ENCODE measurements at places on chromosomes 6 and 20. TPM values are rescaled to one million over a fixed set of nuclear protein-coding genes. Genes with fewer than 3 reads are reported as not detected.

Gene LY86
- not detected for total RNA-seq

Gene MYBL2
- 9.4 TPM for total RNA-seq

Gene IMPG1
- not detected for total RNA-seq

Gene DAAM2
- 35.7 TPM for total RNA-seq

Gene CLVS2
- total RNA-seq, result not detected

Gene KIF25
- total RNA-seq, result not detected

Gene SAMD10
- total RNA-seq, result 12.9 TPM

Gene ZNF337
- total RNA-seq, result 21.0 TPM

GRCh38 chr6:155108070-155108820 lies 113.1 kb downstream of the TIAM2 start:
- no peak overlapping the region for H3K4me3 ChIP-seq
- DNase-seq, result no peak
- H3K4me1 ChIP-seq, result no peaks in the 10 kb centered on the region
- no peaks in the 10 kb centered on the region for H3K36me3 ChIP-seq
- H3K27me3 ChIP-seq, result no peaks in the 10 kb centered on the region
- H3K27ac ChIP-seq, result no peak overlapping the region

DNA sequence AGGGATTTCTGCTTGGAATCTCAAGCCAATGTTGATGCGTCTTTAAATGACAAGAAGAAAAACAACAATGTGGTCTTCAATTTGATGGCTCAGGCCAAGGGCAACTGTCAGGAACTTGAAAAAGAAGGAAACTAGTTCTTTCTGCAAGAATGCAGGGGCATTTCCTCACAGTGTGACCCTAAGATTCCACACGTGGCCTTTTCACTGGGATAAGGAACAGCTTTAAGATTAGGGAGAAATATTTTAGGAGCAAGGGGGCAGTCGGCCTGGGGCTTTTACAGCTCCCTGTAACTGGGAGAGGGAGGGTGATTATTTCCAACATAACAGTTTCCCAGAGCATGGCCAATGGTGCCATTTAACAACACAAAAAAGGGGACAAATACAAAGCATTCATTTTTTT lies 39.4 kb upstream of the MRPS10 start:
- DNase-seq, result no peak
- H3K36me3 ChIP-seq, result peaks cover 60% of the 10 kb centered on the region
- H3K4me3 ChIP-seq, result no peak overlapping the region
- H3K4me1 ChIP-seq, result peaks cover 12% of the 10 kb centered on the region

GRCh38 chr6:151379933-151380847 lies 11.2 kb downstream of the ZBTB2 start:
- H3K27ac ChIP-seq, result peak overlapping the region; percentile 65
- no peaks in the 10 kb centered on the region for H3K36me3 ChIP-seq
- no peak overlapping the region for H3K4me3 ChIP-seq

- H3K27ac ChIP-seq, result no peak overlapping the region
- no peaks in the 10 kb centered on the region for H3K27me3 ChIP-seq
- no peaks in the 10 kb centered on the region for H3K36me3 ChIP-seq
- no peak overlapping the region for H3K4me3 ChIP-seq
- no peaks in the 10 kb centered on the region for H3K4me1 ChIP-seq
These were observed 204.6 kb downstream of the NKAIN2 start for GRCh38 chr6:124008000-124008987.

- H3K4me3 ChIP-seq, result no peak overlapping the region
- H3K27ac ChIP-seq, result no peak overlapping the region
- DNase-seq, result no peak
These were observed 24.9 kb downstream of the KPNA5 start for GRCh38 chr6:116705917-116706316.

GRCh38 chr6:166587631-166588413 lies 1.3 kb upstream of the RAMACL start:
- H3K36me3 ChIP-seq, result no peaks in the 10 kb centered on the region
- H3K4me3 ChIP-seq, result no peak overlapping the region
- no peak for DNase-seq
- peaks cover 42% of the 10 kb centered on the region for H3K4me1 ChIP-seq
- no peaks in the 10 kb centered on the region for H3K27me3 ChIP-seq
- no peak overlapping the region for H3K27ac ChIP-seq

DNA sequence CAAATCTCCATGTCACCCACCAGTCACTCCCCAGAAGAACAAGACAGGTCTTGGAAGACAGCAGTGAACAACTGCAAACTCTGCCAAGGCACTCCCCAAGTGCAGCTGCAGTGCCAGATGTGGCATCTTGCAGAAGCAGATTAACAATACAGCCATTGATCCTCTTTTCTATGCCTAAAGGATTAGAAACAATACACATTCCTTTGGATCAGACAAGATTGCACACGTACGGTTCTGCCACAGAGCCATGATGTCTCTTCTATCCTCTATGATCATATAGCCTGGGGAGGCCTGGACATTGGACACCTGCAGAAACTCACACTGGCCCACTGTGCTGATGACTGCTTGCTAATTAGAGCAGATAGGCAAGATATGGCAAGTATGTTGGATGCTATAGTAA lies 155.9 kb downstream of the MYLK4 start:
- H3K36me3 ChIP-seq, result no peaks in the 10 kb centered on the region
- DNase-seq, result no peak
- peaks cover 4% of the 10 kb centered on the region for H3K4me1 ChIP-seq

GRCh38 chr6:14716499-14717146 lies 529.2 kb upstream of the JARID2 start:
- H3K4me3 ChIP-seq, result no peak overlapping the region
- H3K36me3 ChIP-seq, result no peaks in the 10 kb centered on the region
- H3K4me1 ChIP-seq, result peaks cover 5% of the 10 kb centered on the region
- no peak overlapping the region for H3K27ac ChIP-seq
- DNase-seq, result no peak

- H3K4me3 ChIP-seq, result no peak overlapping the region
- H3K4me1 ChIP-seq, result no peaks in the 10 kb centered on the region
- H3K27me3 ChIP-seq, result no peaks in the 10 kb centered on the region
- no peaks in the 10 kb centered on the region for H3K36me3 ChIP-seq
- H3K27ac ChIP-seq, result no peak overlapping the region
- DNase-seq, result no peak
These were observed 257.8 kb downstream of the RNGTT start for GRCh38 chr6:88705601-88706000.

DNA sequence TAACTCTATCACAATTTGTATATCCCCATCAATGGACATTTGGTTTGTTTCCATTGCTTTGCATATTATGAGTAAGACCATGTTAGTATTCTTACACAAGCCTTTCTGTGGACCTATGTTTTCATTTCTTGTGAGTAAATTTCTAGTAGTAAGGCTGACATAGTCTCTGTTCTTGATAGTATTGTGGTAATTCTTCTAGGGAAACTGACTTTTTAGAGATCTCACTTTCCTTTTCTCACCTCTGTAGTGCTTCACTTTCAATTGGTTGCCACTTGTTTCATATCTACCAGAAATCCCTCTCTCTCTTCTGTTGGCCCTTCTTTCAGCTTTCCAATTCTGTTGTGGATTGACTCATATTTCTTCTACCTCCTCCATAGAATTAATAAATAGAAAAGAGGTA lies 8.5 kb downstream of the ISM1 start:
- no peak overlapping the region for H3K27ac ChIP-seq
- H3K4me3 ChIP-seq, result no peak overlapping the region
- no peaks in the 10 kb centered on the region for H3K4me1 ChIP-seq

- no peaks in the 10 kb centered on the region for H3K27me3 ChIP-seq
- DNase-seq, result peak; percentile 62
- no peak overlapping the region for H3K27ac ChIP-seq
- H3K36me3 ChIP-seq, result no peaks in the 10 kb centered on the region
- peaks cover 11% of the 10 kb centered on the region for H3K4me1 ChIP-seq
These were observed 287.6 kb downstream of the PHF3 start for GRCh38 chr6:63923139-63923739.

DNA sequence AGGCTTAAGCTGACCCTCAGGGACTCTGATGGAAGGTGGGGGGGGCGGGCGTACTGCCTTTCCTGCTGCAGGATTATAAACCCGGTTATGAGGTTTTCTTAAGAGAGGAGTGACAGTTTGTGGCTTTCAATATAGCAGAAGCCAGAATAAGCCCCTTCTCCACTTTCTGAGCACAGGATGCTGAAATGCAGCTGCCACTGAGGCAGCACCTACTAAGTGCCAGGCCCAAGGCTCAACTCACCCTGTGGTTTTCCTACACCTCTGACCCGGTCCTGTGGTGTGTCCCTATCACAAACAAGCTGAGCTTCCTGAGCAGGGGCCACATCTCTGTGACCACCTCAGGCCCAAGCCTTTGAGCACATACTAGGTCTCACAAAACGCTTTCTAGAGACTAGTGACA lies 59.6 kb upstream of the NFATC2 start:
- H3K27ac ChIP-seq, result no peak overlapping the region
- no peak for DNase-seq
- H3K36me3 ChIP-seq, result peaks cover 92% of the 10 kb centered on the region
- H3K4me3 ChIP-seq, result no peak overlapping the region
- H3K4me1 ChIP-seq, result no peaks in the 10 kb centered on the region

- no peak overlapping the region for H3K4me3 ChIP-seq
- no peaks in the 10 kb centered on the region for H3K4me1 ChIP-seq
- H3K36me3 ChIP-seq, result no peaks in the 10 kb centered on the region
- H3K27ac ChIP-seq, result no peak overlapping the region
These were observed 86.7 kb upstream of the SYNDIG1 start for GRCh38 chr20:24382743-24383142.

- no peaks in the 10 kb centered on the region for H3K4me1 ChIP-seq
- DNase-seq, result peak; percentile 41
- H3K36me3 ChIP-seq, result no peaks in the 10 kb centered on the region
- no peaks in the 10 kb centered on the region for H3K27me3 ChIP-seq
- H3K4me3 ChIP-seq, result no peak overlapping the region
These were observed 8.0 kb upstream of the TSHZ2 start for GRCh38 chr20:52964131-52964530.

DNA sequence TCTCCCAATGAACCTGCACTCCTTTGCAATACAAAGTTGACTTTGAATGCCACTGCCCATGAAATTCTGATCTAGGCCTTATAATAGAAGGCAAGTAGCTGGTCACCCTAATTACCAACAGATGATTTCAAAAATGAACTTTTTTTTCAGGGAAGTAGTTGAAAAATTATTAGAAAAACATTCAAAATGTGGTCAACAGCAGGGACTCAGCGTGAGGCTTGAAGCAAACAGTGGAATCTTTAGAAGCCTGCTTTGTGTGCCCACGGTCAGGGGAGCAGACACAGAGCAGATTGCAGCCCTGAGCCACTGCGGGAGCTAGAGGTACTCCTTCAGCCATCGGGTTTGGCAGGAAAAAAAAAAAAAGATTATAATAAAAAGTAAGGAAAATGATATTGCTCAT lies 87.1 kb upstream of the HEY2 start:
- DNase-seq, result no peak
- H3K27me3 ChIP-seq, result no peaks in the 10 kb centered on the region
- H3K4me3 ChIP-seq, result no peak overlapping the region

DNA sequence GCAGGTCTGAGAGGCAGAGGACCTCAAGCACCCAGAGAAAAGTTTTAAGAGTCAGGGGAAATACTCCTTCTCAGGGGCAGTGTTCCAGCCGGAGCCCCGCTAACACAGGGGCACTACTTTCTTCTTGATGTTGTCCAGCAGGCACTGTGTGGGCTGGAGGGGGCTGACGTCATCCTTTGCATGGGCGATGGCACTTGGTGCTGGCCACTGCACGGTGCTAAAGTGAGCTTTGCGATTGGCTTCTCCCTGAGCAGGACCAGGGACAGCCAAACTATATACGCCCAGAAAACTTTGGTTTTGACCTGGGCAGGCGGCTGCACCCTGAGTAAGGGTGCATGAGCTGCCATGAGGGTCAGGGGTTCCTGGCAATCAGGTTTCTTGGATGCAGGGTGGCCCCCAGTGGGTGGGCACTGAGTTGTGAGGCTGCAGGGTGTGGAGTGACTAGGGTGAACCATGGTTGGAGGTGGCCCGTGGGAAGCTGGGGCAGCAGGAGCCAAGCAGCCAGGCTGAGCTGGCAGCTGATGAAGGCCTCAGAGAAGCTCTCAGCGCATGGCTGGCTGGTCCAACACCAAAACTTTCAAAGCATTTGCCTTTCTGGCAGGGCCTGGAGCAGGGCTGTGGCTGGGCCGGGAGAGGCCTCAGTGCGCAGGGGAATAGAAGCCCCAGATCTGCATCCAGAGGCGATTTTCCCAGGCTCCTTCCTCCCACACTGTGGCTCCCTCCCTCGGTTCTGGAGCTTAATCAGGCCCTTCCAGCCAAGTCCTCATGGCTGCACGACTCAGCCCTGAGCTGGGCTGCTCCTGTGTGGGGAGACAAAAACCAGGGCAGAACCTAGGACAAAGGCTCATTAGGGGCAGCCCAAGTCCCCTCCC lies 18.3 kb downstream of the MRPS18A start:
- H3K4me3 ChIP-seq, result no peak overlapping the region
- H3K27me3 ChIP-seq, result no peaks in the 10 kb centered on the region
- peak; percentile 78 for DNase-seq
- H3K4me1 ChIP-seq, result peaks cover 62% of the 10 kb centered on the region
- H3K27ac ChIP-seq, result peak overlapping the region; percentile 40

DNA sequence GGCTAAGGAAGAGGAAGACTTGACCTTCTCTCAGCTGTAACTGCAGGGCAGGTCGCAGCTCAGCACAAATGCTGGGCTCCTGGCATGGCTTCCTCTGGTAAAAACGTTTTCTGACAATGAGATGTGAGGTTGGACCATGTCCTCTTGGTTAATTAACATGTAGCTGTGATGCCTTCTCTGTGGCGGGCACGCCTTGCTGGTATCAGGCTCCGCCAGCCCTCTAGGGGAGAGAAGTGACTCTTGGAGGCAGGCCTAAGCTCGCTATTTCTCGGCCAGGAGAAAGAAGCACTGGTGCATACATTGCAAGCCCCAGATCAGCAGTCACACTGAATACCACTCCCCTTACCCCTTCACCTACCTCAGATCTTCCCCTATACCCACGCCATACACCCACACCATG lies 65.0 kb downstream of the QRSL1 start:
- no peaks in the 10 kb centered on the region for H3K36me3 ChIP-seq
- H3K4me1 ChIP-seq, result peaks cover 27% of the 10 kb centered on the region
- H3K27me3 ChIP-seq, result no peaks in the 10 kb centered on the region
- DNase-seq, result peak; percentile 65
- H3K27ac ChIP-seq, result peak overlapping the region; percentile 84
- no peak overlapping the region for H3K4me3 ChIP-seq

DNA sequence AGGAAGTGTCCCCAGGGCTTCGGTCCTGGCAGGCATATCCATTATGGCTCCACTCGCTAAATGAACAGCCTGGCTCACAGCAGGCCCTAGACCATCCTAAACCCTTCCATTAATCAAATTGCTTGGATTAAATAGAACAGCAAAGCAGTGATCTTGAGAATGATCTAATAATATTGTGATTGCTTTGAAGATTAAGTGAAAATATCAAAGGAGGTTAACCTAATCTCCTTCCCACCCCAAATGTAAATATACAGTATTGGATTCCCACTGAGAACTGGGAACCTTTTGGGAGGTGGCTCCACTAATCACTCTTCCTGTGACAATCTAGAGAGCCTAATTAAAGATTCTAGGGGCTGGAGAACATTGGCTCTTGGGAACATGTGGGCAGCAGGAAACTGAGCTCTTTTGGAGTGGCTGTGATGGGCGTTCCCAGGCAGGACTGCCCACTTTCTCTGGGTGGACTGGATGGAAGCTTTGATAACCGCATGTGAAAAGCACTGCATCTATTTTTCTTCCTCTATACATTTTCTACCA lies 68.3 kb upstream of the FRMD1 start:
- H3K36me3 ChIP-seq, result no peaks in the 10 kb centered on the region
- no peak for DNase-seq
- no peak overlapping the region for H3K4me3 ChIP-seq
- H3K27ac ChIP-seq, result no peak overlapping the region

- no peak for DNase-seq
- no peak overlapping the region for H3K4me3 ChIP-seq
- H3K36me3 ChIP-seq, result no peaks in the 10 kb centered on the region
- H3K27me3 ChIP-seq, result no peaks in the 10 kb centered on the region
These were observed 159.5 kb downstream of the SOD2 start for GRCh38 chr6:159533568-159533967.

- no peak overlapping the region for H3K4me3 ChIP-seq
- H3K4me1 ChIP-seq, result no peaks in the 10 kb centered on the region
- no peaks in the 10 kb centered on the region for H3K36me3 ChIP-seq
- H3K27me3 ChIP-seq, result no peaks in the 10 kb centered on the region
These were observed 18.7 kb downstream of the ZNF391 start for GRCh38 chr6:27407153-27407814.
